ENCODE measurements at places on chromosomes 3 and 15. TPM values are rescaled to one million over a fixed set of nuclear protein-coding genes. Genes with fewer than 3 reads are reported as not detected.

GRCh38 chr3:16290827-16291196 is 25.8 kb downstream of the OXNAD1 start:
- H3K27ac ChIP-seq, result no peak overlapping the region
- H3K4me1 ChIP-seq, result peaks cover 18% of the 10 kb centered on the region
- no peaks in the 10 kb centered on the region for H3K27me3 ChIP-seq
- DNase-seq, result no peak

GRCh38 chr15:96261575-96262034 is 68.9 kb upstream of the NR2F2 start:
- H3K4me1 ChIP-seq, result no peaks in the 10 kb centered on the region
- H3K27me3 ChIP-seq, result no peaks in the 10 kb centered on the region
- no peak overlapping the region for H3K4me3 ChIP-seq
- no peaks in the 10 kb centered on the region for H3K36me3 ChIP-seq
- H3K27ac ChIP-seq, result no peak overlapping the region

- no peaks in the 10 kb centered on the region for H3K36me3 ChIP-seq
- DNase-seq, result no peak
- H3K4me3 ChIP-seq, result no peak overlapping the region
- H3K4me1 ChIP-seq, result no peaks in the 10 kb centered on the region
These were observed 31.3 kb downstream of the POLQ start for GRCh38 chr3:121514496-121514895.

Gene MUC20
- total RNA-seq, result 3.4 TPM

Gene RBP2
- not detected for total RNA-seq

GRCh38 chr3:112555535-112556170 is 6.1 kb downstream of the ATG3 start:
- peaks cover 27% of the 10 kb centered on the region for H3K4me1 ChIP-seq
- peaks cover 4% of the 10 kb centered on the region for H3K36me3 ChIP-seq
- DNase-seq, result no peak

GRCh38 chr3:14947886-14948608 is 664 bp downstream of the NR2C2 start:
- peak overlapping the region; percentile 96 for H3K4me3 ChIP-seq
- no peaks in the 10 kb centered on the region for H3K27me3 ChIP-seq
- peaks cover 10% of the 10 kb centered on the region for H3K36me3 ChIP-seq
- H3K4me1 ChIP-seq, result peaks cover 44% of the 10 kb centered on the region

Gene SRPRB
- total RNA-seq, result 32.8 TPM

All from thoracic aorta (tissue), 2 donors.